ENCODE measurements at places on chromosomes 11 and 22. TPM values are rescaled to one million over a fixed set of nuclear protein-coding genes. Genes with fewer than 3 reads are reported as not detected.

GRCh38 chr22:20153945-20154344, 3.1 kb upstream of the CCDC188 start:
- no peak for DNase-seq

DNA sequence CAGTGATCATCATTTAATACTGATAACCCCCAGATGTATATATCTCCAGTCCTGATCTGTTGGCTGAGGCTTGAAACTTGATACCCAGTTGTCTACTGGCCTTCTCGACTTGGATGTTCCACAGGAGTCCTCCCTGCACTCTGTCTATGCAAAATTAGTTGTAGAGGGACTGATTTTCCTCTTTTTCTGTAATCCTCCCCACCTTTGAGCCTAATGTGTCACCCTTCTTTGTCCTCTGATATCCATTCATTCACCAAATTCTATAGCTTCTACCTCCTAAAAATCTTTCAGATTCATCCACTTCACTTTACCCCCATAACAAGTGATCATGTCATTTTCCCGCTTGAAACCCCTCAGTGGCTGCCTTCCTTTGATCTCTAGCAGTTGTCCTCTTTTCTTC, 16.4 kb downstream of the COA4 start:
- no peak for DNase-seq

DNA sequence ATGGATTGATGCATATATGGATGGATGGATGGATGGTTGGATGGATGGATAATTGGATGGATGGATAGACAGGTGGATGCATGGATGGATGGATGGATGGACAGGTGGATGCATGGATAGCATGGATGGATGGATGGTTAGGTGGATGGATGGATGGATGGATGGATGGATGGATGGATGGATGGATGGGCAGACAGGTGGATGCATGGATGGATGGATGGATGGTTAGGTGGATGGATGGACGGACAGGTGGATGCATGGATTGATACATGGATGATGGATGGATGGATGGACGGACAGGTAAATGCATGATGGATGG, 52.5 kb downstream of the MACROD1 start:
- no peak for DNase-seq

DNA sequence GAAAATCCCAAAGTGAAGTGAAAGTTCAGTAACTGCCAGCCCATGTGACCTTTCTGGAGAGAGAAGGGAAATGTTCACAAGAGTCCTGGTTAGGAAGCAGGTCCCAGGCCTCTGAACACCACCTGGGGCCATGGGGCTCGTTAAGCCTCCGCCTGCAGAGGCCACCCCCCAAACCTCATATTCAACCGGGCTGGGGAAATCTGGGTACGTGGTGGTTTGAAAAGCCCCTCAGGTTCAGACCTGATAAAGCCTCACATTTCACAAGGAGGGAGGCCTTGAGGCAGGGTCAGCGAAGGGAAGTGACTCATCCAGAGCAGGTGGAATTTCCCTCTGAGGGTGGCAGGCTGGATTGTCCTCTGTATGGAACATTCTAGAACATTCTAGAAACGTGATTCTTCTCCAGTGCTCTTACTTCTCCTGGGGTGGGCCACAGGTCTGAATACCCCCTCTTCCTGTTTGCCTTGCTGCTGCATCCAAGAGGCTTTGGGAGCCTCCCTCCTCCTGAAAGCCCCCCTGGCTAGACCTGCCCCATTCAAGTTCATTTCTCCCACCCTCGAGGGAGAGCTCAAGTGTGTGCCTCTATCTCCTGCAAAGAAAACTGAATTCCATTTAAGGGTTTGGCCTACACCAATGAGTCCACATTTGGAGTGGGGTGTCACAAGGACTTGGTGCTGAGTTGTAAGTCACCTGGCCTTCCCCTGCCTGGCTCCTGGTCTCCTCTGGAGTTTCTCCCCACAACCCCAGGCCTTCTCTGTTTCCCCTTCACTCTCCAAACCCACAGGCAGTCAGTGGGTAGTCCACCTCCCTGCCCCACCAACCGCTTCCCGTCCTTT, 6.3 kb downstream of the FXYD2 start:
- DNase-seq: no peak

- DNase-seq: no peak
Measured at GRCh38 chr11:131940126-131940525, 569.7 kb downstream of the NTM start.

DNA sequence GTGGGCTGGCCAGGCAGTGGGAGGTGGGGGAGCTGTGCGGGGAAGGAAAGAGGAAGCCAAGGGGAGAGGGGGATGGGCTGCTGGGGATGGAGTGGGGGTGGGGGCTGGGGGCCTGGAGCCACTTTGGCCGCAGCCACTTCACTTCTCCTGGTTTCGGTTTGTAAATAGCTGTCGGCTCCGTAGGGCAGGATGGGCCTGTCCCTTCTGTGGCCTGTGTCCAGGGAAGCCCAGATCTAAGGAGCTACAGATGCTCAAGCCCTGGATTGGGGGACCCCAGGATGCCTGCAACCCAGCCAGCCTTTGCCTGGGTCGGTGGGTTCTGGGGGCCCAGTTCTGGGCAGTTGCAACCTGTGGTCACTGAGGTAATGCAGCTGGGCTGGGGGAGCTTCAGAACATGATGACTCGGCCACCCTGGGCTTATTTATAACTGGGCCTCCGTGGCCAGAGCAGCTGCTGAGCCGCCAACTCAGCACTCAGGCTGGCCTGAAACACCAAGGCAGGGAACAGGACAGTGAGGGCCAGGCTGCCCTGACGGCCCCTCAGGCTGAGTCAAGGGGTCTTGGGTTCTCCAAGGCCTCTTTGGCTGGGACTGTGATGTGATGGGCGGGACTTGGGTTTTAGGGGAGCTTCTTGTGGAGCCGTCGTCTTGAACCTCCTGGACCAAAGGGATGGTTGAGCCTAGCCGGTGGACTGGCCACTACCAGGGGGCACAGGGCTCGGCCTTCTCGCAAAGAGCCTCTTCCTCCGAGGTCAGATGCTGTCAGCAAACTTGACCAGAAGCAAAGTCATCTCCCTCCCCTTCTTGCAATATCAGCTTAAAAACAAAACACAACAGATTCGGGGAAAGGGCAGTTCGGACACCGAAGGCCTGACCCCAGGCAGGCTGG, 15.0 kb upstream of the SLC39A13 start:
- no peak for DNase-seq

DNA sequence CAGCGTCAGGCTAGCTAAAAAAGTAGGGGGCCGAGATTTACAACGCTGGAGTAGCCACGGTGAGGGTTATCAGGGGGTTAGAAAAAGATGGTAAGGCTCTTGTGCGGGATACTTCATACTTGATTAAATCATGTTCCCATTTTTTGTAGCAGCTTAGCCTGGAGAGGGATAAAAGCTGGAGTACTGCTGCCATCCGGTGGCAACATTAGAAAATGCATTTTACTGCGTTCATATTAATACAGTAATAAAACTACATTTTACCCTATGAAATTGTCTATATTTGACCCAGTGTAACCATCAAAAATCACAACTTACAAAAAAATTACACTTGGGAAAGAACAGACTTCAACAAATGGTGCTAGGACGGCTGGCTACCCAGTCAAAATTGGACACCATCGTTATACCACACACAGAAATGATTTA, 17.3 kb downstream of the RPUSD4 start:
- peak; percentile 46 for DNase-seq

DNA sequence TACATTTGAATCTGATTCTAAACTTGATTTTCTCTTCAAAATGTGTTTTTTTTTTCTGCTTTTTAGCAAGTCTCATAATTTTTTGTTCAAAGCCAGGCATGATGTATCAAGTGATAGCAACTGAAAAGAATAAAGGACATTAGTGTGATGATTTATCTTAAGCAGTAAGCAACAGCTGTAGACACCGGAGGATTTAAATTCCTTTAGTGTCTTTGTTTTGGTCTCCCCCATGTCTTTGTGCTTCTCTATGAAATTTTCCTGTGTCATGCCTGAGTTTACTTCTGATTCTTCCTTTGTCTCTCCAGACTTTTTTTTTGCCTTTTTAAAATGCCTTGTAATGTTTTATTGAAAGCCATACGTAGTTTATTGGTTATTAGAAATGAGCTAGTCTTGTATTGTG, 934.2 kb upstream of the RAG2 start:
- DNase-seq: no peak

DNA sequence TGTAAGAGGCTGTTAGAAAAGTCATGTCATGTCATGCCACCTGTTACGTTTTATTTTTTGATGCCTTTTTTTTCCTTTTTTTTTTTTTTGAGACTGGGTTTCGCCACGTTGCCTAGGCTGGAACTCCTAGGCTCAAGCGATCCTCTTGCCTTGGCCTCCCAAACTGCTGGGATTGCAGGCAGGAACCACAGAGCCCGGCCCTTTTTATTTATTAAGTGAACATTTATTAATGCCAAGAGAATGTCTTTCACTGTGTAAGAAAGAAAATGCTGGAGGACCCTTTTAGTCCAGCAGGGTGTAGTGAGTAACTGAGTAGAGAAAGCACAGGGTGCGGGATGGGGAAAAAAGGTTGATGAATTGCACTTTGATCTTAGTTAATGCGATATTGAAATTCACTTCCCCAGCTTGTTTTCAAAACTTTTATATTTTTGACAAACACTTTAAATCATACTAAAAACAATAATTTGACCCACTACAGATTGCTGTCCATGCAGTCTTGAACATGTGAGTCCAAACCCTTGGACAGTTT, 2.3 kb upstream of the XBP1 start:
- DNase-seq: no peak

- no peak for DNase-seq
Measured at GRCh38 chr11:91133361-91133760, 910.5 kb upstream of the CHORDC1 start.

- no peak for DNase-seq
Measured at GRCh38 chr11:28346209-28346608, 238.0 kb downstream of the METTL15 start.

Gene LMO2
- total RNA-seq: 7.2 TPM

Gene ALDH3B2
- 0.89 TPM for total RNA-seq

Gene ZNF215
- total RNA-seq: 3.6 TPM

Gene GRK2
- 108 TPM for total RNA-seq
